ENCODE measurements at places on chromosomes 16 and 17. TPM values are rescaled to one million over a fixed set of nuclear protein-coding genes. Genes with fewer than 3 reads are reported as not detected.
A peak's percentile ranks its signal among the peaks of the same experiment; 100 is the strongest.

Gene KRTAP3-2
- not detected for total RNA-seq

Gene LGALS9B
- not detected for total RNA-seq

DNA sequence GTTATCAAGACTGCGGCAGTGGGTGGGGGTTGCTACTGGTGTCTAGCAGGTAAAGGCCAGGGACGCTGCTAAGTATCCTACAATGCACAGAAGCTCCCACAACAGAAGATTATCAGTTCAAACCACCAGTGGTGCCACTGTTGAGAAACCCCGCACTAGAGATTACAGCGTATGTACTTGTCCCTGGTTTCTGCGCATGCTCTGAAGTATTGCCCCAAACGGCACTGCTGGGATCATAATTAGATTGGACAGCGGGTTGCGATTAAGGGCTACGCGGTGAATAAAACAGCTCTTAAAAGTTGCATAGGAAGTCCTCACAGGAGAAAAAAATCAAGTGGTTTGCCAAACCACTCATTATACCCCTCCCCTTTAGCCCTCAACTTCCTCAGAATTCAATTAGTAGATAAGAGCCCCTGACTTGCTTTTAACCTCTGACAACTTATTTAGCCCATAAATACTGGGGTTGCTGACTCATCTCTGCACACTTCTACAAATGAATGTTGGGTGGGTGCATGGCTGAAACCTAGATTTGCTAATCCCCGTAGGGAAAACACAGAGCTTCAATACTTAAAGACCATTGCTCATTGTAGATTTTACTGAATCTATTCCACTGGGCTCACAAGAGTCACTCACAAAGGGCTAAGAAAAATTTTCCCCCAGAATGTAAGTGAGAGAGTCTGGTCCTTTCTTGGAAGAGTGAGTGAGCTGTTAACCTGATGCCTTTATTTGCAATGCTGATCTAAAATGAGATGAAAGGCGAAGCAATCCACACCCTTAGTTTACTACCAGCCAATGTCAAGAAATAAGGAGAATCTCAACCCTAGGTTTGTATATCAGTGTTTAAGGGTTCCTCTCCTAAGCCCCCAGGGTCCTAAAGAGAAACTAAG is 91.8 kb downstream of the RGS9 start:
- H3K4me1 ChIP-seq, result peaks cover 10% of the 10 kb centered on the region
- no peak for DNase-seq
- H3K27ac ChIP-seq, result no peak overlapping the region
- H3K36me3 ChIP-seq, result peaks cover 4% of the 10 kb centered on the region
- H3K4me3 ChIP-seq, result no peak overlapping the region
- peaks cover 6% of the 10 kb centered on the region for H3K27me3 ChIP-seq

DNA sequence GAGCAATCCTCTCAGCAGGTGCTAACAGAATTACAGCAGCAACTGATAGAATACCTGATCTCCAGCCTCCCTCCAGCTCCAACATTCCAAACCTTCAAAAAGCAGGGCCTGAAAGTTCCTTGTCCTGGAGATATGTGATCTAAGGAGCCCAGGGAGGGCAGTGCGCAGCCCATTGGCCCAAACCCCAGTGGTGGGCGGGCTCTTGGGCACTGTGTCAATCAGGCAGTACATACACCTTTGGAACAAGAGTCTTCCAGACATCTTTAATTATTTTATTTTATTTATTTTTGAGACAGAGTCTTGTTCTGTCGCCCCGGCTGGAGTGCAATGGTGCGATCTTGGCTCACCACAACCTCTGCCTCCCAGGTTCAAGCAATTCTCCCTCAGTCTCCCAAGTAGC is 24.2 kb downstream of the SLC12A3 start:
- peaks cover 8% of the 10 kb centered on the region for H3K27me3 ChIP-seq
- no peaks in the 10 kb centered on the region for H3K4me1 ChIP-seq
- H3K4me3 ChIP-seq, result no peak overlapping the region
- no peak overlapping the region for H3K27ac ChIP-seq
- DNase-seq, result no peak
- H3K36me3 ChIP-seq, result peaks cover 11% of the 10 kb centered on the region

DNA sequence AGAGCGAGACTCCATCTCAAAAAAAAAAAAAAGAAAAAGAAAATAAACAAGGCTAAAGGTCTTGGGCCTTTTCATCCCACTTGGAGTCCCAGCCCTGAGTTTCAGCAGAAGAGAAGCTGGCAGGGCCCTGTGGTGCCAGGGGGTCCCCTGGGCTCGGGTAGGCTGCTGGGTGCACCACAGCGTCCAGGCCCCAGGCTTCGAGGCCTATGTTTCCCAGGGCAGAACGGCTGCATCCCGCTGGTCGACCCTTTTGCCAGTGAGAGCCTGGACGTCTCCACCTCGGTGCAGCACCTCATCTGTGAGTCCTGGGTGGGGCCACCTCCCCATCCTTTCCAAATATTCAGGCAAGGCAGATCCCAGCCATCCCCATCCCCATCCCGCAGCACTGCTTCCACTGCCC is 2.2 kb downstream of the TMEM235 start:
- H3K27me3 ChIP-seq, result peaks cover 15% of the 10 kb centered on the region
- DNase-seq, result no peak
- peak overlapping the region; percentile 37 for H3K4me3 ChIP-seq

Gene TP53TG3F
- not detected for total RNA-seq

DNA sequence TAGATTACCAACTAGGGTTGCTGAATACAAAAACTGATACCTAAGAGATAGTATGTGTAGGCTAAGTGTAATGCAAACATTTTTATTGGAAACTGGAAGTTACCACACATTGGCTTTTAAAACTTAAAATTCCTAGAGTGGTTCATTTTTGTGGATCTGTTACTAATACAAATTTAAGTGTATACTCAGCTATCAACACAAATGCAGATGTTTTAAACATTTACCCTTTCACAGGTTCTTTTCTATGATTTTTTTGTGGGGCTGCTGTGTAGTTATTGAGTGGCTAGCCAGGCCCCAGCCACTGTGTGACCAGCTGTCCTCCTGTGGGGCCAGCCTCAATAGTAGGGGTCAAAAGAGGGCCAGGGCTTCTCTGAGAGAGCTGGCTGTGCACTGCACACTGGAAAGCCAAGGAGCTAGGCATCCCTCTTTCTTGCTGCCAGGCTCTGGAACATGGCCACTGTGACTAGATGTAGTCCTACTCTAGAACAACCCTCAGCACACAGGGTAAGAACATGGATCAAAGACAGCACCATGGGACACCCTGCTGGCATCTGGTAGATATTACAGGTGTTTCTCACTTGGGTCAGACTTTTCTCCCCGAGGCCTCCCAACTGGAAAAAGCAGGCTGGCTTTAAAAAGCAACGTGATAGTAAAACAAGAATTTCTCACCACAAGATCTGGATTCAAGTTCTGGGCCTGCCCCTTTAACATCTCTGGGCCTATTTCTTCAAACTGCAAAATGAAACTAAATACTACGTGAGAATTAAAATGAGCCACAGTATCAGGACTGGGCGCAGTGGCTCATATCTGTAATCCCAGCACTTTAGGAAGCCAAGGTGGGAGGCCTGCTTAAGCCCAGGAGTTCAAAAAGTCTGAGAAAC is 7.3 kb upstream of the VEZF1 start:
- peaks cover 5% of the 10 kb centered on the region for H3K36me3 ChIP-seq
- peak overlapping the region; percentile 7 for H3K4me3 ChIP-seq
- peak; percentile 54 for DNase-seq
- no peaks in the 10 kb centered on the region for H3K27me3 ChIP-seq
- peaks cover 36% of the 10 kb centered on the region for H3K4me1 ChIP-seq

DNA sequence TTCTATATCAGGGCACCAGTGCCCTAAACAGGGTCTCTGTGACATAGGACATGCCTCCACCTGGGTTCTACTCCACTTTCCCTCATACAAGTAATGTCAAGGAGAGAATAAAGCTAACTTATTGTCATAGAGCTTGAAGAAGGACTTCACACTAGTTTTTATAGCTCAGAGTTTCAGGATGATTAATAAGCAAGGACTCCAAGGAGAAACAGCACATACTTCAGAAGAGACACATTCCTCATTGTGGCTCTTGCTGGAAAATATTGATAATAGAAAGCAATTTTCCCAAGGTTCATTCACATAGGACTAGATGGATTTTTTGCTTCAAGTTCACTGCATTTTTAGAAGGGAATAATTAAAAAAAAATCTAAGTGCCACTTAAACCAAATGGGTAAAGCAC is 133.3 kb downstream of the CA10 start:
- no peaks in the 10 kb centered on the region for H3K4me1 ChIP-seq
- no peak overlapping the region for H3K27ac ChIP-seq
- no peak for DNase-seq
- no peaks in the 10 kb centered on the region for H3K36me3 ChIP-seq
- peaks cover 3% of the 10 kb centered on the region for H3K27me3 ChIP-seq
- no peak overlapping the region for H3K4me3 ChIP-seq

DNA sequence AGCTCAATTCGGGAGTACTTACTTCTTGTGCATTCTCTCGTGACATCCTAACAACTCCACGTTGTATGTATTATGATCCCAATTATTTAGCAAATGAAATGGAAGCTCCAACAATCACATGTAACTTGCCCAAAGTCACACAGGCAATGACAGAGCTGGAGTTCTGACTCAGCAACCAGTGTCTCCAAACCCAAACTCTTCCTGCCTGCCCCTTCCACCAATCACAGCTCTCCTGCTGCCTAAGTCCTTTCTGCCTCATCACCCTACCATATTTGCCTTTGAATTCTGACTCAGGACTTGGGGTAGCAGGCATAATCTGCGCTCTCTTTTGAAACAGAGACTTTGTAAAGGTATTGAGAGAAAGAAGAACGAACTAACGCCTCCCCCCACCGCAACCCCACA is 245.2 kb upstream of the MAF start:
- no peak overlapping the region for H3K4me3 ChIP-seq
- DNase-seq, result no peak
- H3K27me3 ChIP-seq, result no peaks in the 10 kb centered on the region

Gene TBC1D3H
- not detected for total RNA-seq

Gene HASPIN
- 5.2 TPM for total RNA-seq

Gene ARL17A
- total RNA-seq, result 8.0 TPM

DNA sequence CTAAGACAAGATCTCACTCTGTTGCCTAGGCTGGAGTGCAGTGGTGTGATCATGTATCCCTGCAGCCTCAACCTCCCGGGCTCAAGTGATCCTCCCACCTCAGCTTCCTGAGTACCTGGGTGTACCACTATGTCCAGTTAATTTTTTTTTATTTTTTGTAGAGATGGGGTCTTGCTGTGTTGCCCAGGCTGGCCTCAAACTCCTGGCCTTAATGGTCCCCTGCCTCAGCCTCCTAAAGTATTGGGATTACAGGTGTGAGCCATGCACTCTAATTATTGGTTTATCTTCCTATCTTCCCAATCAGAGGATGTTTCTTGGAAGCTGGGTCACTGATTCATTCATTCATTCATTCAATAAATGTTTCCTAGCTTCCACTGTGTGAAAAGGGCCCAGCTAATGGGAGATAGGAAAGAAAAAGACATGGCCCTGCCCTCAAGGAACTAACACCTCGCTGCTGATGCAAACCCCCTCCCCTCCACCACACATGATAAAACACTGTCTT is 8.5 kb downstream of the ASPHD1 start:
- H3K36me3 ChIP-seq, result peaks cover 11% of the 10 kb centered on the region
- no peak for DNase-seq
- no peak overlapping the region for H3K4me3 ChIP-seq
- peaks cover 5% of the 10 kb centered on the region for H3K27me3 ChIP-seq
- no peak overlapping the region for H3K27ac ChIP-seq
- no peaks in the 10 kb centered on the region for H3K4me1 ChIP-seq

- H3K27ac ChIP-seq, result peak overlapping the region; percentile 59
- no peak overlapping the region for H3K4me3 ChIP-seq
- H3K36me3 ChIP-seq, result peaks cover 42% of the 10 kb centered on the region
- H3K27me3 ChIP-seq, result peaks cover 6% of the 10 kb centered on the region
- no peak for DNase-seq
Observed at GRCh38 chr17:78394209-78394608, 15.8 kb downstream of the PGS1 start.

- peaks cover 9% of the 10 kb centered on the region for H3K27me3 ChIP-seq
- no peaks in the 10 kb centered on the region for H3K36me3 ChIP-seq
- no peak overlapping the region for H3K27ac ChIP-seq
- DNase-seq, result no peak
- H3K4me1 ChIP-seq, result peaks cover 3% of the 10 kb centered on the region
Observed at GRCh38 chr17:58268326-58268725, 12.4 kb downstream of the MPO start.

Gene UMOD
- not detected for total RNA-seq

Gene HOXB6
- 1.9 TPM for total RNA-seq

Gene CCL4
- not detected for total RNA-seq

GRCh38 chr16:188674-189073 is 8.4 kb downstream of the HBQ1 start:
- H3K27ac ChIP-seq, result no peak overlapping the region
- H3K36me3 ChIP-seq, result peaks cover 49% of the 10 kb centered on the region
- peaks cover 8% of the 10 kb centered on the region for H3K4me1 ChIP-seq
- DNase-seq, result no peak

- no peak overlapping the region for H3K4me3 ChIP-seq
- no peak for DNase-seq
- no peak overlapping the region for H3K27ac ChIP-seq
- H3K4me1 ChIP-seq, result peaks cover 13% of the 10 kb centered on the region
Observed at GRCh38 chr16:48126801-48127644, 28.8 kb downstream of the ABCC12 start.

- H3K4me1 ChIP-seq, result peaks cover 52% of the 10 kb centered on the region
- H3K36me3 ChIP-seq, result peaks cover 9% of the 10 kb centered on the region
- DNase-seq, result peak; percentile 83
Observed at GRCh38 chr17:75105126-75106080, 4.4 kb upstream of the ARMC7 start.

Gene PNMT
- not detected for total RNA-seq

DNA sequence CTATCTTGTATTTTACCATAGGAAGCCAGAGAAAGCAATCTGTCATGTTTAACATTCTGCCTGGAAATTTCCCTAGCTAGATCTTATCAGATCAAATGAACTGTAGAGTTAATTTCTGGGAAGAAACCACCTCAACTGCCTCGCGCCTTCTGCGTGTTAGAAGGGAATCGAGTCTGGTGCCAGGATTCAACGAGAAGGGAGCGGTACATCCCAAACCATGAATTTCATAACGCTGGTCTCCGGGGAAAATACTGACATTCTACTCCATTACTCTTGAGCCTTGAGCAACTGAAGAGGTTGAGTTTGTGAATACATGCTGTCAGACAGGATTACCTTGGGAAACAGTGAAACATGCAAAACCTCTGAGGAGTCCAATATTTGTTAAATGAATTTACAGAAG is 35.2 kb downstream of the MPHOSPH6 start:
- no peak for DNase-seq
- peaks cover 17% of the 10 kb centered on the region for H3K4me1 ChIP-seq
- no peaks in the 10 kb centered on the region for H3K27me3 ChIP-seq
- no peaks in the 10 kb centered on the region for H3K36me3 ChIP-seq

Gene ZPBP2
- total RNA-seq, result not detected

GRCh38 chr17:40063901-40064531 is 1.3 kb downstream of the THRA start:
- no peak for DNase-seq
- H3K27me3 ChIP-seq, result peaks cover 21% of the 10 kb centered on the region
- peaks cover 5% of the 10 kb centered on the region for H3K36me3 ChIP-seq
- no peak overlapping the region for H3K27ac ChIP-seq

Gene OR3A3
- total RNA-seq, result not detected

- peaks cover 3% of the 10 kb centered on the region for H3K27me3 ChIP-seq
- H3K4me1 ChIP-seq, result no peaks in the 10 kb centered on the region
- H3K4me3 ChIP-seq, result no peak overlapping the region
- DNase-seq, result no peak
- H3K36me3 ChIP-seq, result no peaks in the 10 kb centered on the region
Observed at GRCh38 chr16:28534542-28535373, 4.0 kb downstream of the NUPR1 start.

- H3K4me1 ChIP-seq, result no peaks in the 10 kb centered on the region
- no peak overlapping the region for H3K27ac ChIP-seq
- no peaks in the 10 kb centered on the region for H3K27me3 ChIP-seq
Observed at GRCh38 chr16:76226011-76226410, 51.2 kb upstream of the CNTNAP4 start.

Gene HOXB9
- 0.49 TPM for total RNA-seq

Gene NPIPA8
- 0.38 TPM for total RNA-seq
